ENCODE measurements at places on chromosomes 12 and 14.

DNA sequence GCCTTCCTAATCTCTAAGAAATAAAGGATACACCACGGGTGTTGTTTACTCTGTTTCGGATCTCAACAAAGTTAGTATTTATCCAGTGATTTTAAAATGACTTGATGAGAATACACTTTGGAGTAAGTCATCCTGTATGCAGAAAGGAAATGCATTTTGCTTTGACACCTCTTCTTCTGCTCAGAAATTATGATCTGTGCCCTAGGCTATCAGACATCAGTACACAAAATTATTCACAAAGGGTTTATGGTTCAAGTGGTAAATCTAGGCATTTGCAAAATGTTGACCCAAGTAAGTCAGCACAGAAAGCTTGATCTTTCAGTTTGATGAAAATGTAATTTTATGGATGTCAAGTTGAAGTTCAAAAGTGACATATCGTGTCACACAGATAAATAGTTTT lies 248.5 kb downstream of the ATP23 start:
- DNase-seq, result no peak

DNA sequence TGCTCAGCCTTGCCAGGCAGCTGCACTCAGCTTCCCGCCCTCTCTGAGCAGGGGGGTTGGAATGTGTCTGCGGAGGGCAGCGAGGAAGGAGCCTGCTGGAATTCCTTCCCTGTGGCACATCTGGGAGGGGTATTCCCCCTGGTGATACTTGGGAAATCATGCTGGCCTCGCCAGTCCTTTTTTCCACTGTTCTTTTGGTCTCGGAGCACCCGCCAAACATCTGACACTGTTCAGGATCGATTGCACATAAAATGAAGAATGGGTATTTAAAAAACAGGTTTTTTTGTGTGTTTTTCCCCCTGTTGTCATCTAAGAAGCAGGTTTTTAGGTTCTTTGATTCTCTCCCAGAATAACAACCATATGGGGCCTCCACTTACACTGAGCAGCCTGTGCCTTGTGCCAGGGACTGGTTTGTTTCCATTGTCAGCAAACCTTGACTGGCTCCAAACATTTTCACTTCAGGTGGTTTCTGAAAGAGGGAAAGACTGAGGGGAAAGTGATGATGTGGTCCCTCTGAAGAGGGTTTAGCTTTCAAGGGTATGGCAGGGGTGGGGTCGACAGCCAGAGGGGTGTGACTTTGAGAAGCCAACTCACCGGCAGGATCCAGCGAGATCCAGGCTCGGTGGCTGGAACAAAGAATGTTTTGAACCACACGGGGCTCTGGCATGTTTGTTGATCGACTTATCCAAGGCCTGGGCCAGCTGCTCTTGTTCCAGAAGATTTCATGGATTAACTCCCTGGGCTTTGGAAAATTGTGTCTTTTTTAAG lies 215.1 kb downstream of the CACNA1C start:
- no peak for DNase-seq

DNA sequence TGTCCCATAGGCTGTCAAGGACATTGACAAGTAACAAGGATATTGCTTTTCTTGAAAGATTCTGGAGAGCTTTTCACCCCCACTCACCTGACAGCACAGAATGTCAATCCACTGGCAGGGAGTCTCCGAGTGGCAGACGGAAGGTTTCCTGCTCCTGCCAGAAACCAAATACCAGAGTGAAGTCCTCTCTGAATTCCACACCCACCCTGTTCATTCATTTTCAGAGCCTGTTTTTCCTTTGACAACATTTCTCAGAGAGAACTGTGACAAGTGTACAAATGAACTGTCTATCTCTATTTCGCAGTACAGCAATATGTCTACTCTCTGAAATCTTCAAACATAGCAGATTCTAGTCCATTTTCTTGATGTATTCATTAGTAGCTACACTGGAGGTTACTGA lies 26.2 kb upstream of the BICD1 start:
- no peak for DNase-seq

DNA sequence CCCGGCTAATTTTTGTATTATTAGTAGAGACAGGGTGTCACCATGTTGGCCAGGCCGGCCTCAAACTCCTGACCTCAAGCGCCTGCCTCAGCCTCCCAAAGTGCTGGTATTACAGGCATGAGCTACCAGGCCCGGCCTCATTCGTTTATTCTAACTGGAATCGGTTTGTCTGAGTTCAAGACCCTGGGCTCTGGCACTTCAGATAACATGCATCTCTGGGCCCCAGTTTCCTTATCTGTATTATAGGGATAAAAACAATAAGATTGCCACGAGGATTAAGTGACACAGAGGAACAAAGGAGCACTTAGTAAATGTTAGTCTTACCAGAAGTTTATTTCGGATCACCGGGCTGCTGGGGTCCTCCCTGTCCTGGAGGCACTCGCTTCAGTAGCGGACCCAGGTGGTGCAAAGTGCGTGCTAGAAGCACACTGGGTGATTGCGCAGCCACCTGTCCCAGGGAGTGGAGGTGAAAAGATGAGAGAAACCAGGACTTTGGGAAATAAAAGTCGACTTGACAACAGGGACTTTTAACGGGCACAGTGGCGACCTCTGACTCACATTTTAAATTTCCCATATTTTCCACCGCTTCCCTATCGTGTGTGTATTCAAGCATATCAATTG lies 37.5 kb downstream of the ACACB start:
- no peak for DNase-seq
